ENCODE measurements at places on chromosomes 16 and 17.

GRCh38 chr16:83744441-83744981, 63.3 kb upstream of the HSBP1 start:
- DNase-seq = no peak

GRCh38 chr16:31149894-31150890, at the start of gene PRSS36:
PRSS36 (minus strand) TSS chr16:31150066; CDS start chr16:31150035, 31 bp downstream.
- no peak for DNase-seq

GRCh38 chr17:13212860-13213259, 195.0 kb upstream of the ELAC2 start:
- DNase-seq = no peak

GRCh38 chr17:30920282-30920681, 1.5 kb upstream of the ADAP2 start:
- no peak for DNase-seq

GRCh38 chr17:66945147-66945835, 19.2 kb upstream of the CACNG4 start:
- DNase-seq = no peak

- DNase-seq = no peak
Observed at GRCh38 chr16:9408297-9408878, 316.9 kb downstream of the HAPSTR1 start.

Measured in GM12892 (cell line).